GM23248 (cell line): ENCODE measurements at places on chromosomes 11 and 22. TPM values are rescaled to one million over a fixed set of nuclear protein-coding genes. Genes with fewer than 3 reads are reported as not detected.

Gene TEX12
- 0.51 and 2.2 TPM in 2 replicates for total RNA-seq

- no peak for DNase-seq
These were observed 393.5 kb downstream of the TENM4 start for GRCh38 chr11:79047321-79047720.

GRCh38 chr11:10979529-10979928, 121.7 kb upstream of the ZBED5 start:
- DNase-seq = no peak

- no peak for DNase-seq
These were observed 48.5 kb upstream of the VPREB1 start for GRCh38 chr22:22196018-22196533.

Gene USH1C
- not detected in 2 replicates for total RNA-seq

DNA sequence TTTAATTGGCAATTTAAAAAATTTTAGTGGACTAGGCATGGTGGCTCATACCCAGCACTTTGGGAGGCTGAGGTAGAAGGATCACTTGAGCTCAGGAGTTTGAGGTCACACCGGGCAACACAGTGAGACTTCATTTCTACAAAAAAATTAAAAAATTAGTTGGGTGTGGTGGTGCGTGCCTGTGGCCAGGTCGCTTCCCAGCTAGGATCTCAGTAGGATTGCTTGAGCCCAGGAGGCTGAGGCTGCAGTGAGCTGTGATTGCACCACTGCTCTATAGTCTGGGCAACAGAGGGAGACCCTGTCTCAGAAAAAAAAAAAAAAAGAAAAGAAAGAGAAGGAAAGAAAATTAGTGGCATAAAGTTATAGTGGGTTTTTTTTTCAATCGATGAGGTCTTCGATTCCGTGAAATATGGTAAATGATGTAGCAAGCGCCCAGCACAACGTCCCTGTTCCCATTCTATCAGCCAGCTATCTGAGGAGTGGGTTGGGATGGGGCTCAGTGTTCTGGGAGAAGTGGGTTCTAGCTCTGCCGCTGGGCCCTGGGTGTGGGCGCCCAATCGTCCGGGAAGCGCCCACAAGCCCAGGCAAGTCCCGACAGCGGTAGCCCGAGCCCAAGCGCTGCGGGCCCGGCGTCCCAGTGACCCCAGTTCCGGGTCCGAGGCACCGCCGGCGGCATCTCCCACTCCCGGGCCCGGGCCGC, 1.4 kb downstream of the FOSL1 start:
- DNase-seq = peak; percentile 60

DNA sequence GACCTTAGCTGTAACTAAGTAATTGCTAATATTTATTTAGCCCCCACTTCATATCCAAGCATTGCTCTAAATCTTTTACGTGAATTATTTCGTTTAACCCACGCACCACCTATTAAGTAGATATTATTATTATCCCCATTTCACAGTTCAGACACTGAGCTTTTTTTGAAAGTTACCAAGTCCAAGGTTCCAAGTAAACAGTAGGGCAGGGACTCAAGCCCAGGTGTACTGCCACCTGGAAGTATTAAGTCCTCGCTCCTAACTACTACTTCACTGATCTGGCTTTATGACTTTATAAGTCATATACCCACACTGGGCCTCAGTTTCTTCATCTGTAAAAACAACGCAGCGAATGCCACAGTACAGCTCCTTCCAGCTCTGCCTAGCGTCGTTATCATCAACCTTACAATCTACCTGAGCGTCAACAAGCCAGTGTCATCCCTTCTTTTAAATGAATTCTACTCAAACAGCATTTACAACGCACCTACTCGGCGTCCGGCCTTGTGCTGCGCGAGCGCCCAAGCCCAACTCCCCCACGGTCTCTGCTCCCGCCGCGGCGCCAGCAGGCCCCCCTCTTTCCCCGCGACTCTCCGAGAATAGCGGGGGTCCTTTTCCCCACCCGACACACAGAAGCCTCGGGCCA, 624 bp downstream of the TMEM41B start:
- peak; percentile 57 for DNase-seq

Gene OR5P2
- total RNA-seq = not detected in 2 replicates

Gene OR51B4
- not detected in 2 replicates for total RNA-seq

DNA sequence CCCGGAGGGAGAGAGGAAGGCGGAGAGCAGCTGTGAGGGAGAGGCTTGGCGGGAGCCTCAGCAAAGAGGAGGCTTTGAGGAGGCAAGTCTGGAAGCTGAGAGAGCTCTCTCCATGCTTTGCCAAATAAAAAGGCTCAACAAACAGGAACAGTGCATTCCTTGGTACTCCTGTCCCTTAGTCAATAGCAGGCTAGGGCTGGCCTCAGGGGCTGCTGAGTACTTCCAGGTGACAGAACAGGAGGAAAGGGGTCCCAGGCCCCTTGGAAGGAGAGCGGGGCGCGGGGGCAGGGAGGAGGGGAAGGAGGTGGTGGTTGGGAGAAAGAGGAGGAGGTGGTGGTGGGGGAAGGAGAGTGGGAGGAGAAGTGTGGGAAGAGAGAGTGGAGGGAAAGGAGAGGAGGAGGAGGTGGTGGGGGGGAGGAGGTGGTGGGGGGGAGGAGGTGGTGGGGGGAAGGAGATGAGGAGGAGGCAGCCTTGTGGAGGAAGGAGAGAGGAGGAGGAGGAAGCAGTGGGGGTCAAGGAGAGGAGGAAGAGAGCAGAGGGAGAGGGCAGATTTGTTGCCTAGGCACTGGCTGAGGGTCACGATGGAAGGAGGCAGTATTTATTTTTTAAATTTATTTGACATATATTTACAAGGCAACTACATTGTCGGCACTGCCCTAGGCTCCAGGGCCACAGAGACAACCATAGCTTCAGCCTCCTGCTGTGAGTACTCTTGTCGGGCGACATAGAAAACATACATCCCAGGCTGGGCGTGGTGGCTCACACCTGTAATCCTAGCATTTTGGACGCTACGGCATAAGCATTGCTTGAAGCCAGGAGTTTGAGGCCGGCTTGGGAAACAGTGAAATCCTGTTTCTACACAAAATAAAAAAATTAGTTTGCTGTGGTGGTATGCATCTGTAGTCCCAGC, 74.2 kb upstream of the ZBED5 start:
- no peak for DNase-seq

Gene MPEG1
- total RNA-seq = not detected in 2 replicates

DNA sequence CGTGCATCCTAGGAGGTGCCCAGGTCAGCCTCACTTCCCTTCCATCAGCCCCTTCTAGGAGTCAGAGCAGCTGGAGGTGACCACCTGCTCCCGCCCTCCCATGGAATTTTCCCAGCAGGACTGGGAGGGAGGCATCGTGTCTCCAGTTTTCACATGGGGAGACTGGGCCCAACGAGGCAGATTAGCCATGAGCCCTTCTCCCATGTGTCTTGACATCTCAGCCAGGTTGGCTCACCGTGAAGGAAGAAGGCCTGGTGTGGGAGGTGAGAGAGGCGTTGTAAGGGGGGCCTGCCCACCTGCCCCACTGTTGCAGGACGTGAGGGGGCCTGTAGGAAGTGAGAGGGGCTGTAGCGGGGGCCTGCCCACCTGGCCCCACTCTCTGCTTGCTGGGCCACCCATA, 1521.4 kb downstream of the BRD1 start:
- no peak for DNase-seq

DNA sequence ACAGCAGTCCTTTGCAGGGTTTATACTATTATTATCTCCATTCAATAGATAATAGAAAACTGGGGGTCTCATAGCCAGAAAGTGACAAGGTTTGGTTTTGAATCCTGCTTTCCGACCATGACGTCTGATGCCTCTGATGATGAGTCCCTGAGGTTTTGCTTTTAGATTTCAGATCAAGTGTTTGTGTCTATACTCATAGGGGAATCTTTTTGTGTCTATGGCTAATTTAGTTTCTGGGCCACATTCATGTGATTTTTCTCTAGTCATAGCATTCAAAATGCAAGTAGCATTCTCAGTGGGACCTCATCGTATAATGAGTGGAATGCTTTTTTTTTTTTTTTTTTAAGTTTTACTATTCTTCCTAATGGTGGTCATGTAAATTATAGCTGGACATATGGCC, 72.9 kb downstream of the TNRC6B start:
- DNase-seq = no peak

Gene IL17RA
- total RNA-seq = 18.3 and 31.6 TPM in 2 replicates

Gene NEFH
- total RNA-seq = 0.51 and 0.65 TPM in 2 replicates

Gene SMC1B
- total RNA-seq = 0.13 TPM in 1 of 2 replicates, not detected in the other

DNA sequence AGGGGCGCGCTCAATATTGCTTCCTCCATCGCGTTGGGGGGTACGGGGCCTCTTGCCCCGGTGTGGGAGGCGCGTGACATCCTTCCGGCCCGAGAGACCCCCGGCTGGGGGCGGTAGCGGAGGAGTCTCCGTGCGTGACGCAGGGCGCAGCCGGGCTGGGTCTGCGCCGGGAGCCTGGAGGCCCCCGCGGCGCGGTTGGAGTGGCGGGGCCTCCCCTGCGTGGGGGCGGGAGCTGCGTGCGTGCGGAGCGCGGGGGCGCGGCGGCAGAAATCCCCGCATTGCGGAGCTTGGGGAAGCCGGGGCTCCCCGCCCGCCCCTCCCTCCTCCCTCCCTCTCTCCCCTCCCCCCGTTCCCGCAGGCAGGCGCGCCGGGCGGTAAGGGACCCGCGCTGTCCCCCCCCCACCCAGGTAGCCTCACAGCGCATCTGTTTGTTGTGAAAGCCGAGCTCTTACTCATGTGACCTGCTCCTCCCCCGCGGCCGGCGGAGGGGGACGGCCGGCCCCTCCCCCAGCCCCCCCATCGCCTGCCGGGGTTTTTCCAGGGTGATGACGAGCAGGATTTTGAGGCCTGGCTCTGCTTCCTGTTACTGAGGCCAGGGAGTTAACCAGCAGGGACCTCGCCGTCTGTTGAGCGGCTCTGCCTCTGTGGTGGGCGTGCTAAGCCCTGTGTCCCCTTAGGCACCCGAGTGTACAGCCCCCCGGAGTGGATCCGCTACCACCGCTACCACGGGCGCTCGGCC, 1.6 kb downstream of the PIM3 start:
- DNase-seq = peak; percentile 92

Gene ANO9
- not detected in 2 replicates for total RNA-seq

Gene EPS8L2
- 58.3 and 59.7 TPM in 2 replicates for total RNA-seq

GRCh38 chr22:30717952-30718351, 23.3 kb downstream of the OSBP2 start:
- DNase-seq = peak; percentile 16

GRCh38 chr11:7892059-7892699, 38.9 kb downstream of the OR10A6 start:
- peak; percentile 85 for DNase-seq

Gene ACRV1
- total RNA-seq = not detected in 2 replicates

DNA sequence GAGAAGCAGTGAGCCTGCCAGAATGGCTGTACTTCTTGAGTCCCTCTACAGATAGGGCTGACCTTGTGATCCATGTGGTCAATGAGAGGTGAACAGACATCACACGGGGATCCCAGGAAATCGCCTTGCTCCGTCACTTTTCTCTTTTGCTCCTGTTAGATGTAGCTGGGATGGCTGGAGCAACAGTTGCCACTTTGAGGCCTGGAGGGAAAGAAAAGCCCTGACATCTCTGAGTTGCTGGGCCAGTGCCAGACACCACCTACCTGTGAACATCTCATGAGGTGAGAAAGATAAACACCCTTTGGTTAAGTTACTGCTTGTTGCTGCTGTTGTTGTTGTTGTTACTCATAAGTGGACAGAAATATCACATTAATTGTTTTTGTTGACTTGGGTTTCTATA, 840.3 kb downstream of the TBC1D22A start:
- no peak for DNase-seq

DNA sequence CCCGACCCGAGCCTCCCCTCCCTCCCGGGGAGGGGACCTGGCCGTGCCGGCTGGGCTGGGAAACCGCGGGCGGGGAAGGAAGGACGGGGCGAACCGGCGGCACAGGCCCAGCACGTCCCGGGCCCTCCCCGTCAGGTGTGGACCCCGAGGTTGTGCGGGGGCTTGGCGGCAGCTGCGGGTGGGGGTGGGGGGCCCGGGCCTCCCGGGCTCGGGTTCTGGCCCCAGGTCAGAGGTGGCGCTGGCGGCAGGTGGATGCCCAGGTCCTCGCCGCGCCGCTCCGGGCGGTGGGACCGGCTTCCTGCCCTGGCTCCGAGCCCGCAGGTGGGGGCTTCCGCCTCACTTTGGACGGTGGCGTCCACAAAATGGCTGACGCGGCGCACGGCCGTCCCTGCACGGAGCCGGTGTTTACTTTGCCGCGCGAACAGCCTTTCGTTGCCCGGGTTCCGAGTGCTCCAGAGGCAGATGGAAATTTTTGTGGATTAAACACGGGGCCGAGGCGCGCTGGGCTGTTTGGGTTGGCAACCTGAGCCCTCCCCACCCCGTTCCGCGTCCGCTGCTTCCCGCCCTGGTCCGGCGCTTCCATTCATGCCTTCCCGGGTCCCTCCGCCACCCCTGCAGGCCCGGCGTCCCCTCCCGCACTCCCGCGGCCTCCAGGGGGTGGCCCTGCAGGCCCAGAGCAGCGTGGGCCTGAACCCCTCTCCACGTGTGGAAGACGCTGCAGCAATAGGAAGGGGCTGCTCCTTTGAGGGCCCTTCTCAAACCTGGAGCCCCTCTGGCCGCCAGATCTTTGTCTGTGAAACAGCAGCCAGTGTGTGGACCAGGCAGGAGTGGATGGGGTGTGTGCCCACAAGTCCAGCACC, 92.0 kb upstream of the KCNQ1OT1 start:
- DNase-seq = no peak

Gene RAPSN
- total RNA-seq = 0.13 and 0.22 TPM in 2 replicates

Gene LINC01488
- not detected in 2 replicates for total RNA-seq

Gene OR52E8
- not detected in 2 replicates for total RNA-seq

Gene DMC1
- 3.7 and 11.8 TPM in 2 replicates for total RNA-seq

Gene TTC12
- 6.3 and 6.7 TPM in 2 replicates for total RNA-seq

DNA sequence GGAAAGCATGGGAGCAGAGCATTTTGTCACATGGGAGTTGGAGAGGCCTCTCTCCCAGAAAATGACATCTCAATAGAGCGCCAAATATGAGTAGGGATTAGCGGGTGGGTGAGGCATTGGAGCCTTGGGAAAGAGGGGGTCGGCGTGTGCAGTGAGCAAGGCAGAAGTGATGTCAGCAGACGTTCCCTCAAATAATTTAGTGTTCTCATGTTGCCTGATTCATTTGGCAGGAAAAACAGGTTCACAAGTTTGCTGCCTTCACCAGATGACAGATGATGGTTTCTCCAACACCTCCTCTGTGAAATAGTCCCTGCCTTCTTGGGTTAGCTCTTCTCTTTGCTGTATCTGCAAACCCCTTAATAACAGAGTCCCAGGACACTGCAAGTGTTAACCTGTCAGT, 118.5 kb upstream of the ARHGAP20 start:
- peak; percentile 34 for DNase-seq

Gene INS
- total RNA-seq = not detected in 2 replicates
